Caki2 (cell line): ENCODE measurements at places on chromosomes 2 and 18. TPM values are rescaled to one million over a fixed set of nuclear protein-coding genes. Genes with fewer than 3 reads are reported as not detected.
A peak's percentile ranks its signal among the peaks of the same experiment; 100 is the strongest.

GRCh38 chr2:121409388-121409787 is 121.3 kb upstream of the RNU4ATAC start:
- no peak for DNase-seq

ANTXR1 gene
- 1.1 and 2.0 TPM in 2 replicates for total RNA-seq

ANKRD44 gene
- total RNA-seq = 26.1 and 77.6 TPM in 2 replicates

DNA sequence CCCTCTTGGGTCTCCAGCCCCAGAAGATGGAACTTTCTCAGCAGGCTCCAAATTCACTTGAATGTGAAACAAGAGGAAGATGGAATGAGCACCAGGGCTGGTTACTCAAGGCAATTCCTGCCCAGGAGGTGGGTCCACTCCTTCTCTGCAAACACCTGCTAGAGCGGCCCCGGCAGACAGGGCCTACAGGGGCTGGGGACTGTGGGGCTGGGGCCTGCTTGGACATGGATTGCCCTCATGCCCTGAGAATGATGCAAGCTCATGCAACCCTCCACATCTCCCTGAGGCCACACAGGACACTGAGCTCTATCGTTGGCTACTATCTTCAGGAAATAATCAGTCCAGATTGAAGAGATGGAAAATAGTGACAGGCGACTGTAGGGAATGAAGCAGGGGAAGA is 39.1 kb downstream of the TFCP2L1 start:
- DNase-seq = no peak

DNA sequence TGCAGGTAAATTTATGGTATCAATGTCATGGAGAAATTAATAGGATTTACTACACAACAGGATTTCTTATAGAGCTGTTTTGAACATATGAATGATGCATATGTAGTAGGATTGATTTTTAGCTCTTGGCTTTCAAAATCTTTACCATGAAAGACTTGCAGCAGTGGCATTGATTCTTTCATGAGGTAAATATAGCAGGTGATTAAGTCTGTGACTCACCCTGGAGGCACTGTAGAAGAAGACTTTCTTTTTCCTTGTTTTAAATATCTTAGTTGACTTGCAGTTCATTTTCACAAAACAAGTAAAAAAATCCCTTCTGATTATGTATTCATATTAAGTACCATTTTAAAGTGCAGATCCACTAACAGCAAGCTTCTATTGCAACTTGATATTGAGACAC is 463.0 kb downstream of the FBXO15 start:
- no peak for DNase-seq

DNA sequence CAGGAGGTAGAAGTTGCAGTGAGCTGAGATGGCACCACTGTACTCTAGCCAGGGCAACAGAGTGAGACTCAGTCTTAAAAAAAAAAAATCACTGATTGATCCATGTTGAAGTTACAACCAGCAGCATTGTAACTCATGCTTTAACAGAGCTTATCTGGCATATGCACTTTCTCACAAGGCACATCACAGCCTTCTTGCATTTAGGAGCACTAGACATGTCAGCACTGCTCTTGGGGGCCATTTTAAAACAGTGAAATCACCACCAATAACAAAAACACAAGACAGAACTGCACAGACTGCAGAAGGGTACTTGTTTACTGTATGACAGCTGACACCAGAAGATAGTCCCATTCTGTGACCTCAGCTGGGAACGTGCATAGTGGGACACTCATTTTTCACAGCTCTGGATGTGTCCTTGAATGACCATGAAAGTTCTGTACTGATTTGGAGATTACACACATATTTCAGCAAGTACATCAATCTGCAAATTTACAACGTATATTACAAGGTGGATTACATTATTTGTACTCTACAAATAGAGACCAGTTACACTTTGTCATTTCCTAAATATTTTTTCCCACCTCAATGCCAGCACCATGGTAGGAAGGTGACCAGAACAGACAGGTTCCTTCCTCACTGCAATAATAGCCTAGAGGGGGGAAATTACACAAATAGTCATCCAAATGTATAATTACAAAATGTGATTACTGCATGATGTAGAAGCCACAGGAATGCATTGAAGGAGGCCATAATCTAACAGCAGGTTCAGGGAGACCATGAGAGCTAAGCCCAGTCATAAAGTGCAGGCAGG is 35.1 kb downstream of the CCBE1 start:
- no peak for DNase-seq

DNA sequence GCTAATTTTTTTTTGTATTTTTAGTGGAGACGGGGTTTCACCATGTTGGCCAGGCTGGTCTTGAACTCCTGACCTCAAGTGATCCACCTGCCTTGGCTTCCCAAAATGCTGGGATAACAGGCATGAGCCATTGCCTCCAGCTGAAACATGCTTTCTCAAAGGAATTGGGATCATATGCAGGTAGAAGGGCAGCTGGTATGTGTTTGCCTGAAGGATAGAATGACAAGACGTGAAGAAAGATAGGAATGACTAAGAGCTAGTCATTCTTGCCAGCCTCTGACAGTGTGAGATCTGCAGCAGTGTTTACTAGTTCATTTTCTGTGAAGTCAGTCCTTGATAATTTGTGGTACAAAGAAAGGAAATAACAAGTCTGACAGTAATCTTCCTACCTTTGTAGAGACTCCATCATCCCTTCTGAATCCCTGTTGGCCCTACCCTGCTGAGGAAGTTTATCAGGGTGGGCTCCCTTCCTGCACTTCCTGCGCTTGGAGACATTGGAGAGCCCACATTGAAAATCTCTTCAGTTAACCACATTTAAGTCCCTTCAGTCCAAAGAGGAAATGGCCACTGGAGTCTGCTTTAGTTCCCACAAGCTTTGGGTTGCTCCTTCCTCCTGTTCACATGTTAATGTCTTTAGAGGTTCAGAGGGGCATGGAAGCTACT is 14.7 kb downstream of the CFLAR start:
- peak; percentile 75 for DNase-seq
